GM23338 (cell line): ENCODE measurements at places on chromosomes 7 and 10. TPM values are rescaled to one million over a fixed set of nuclear protein-coding genes. Genes with fewer than 3 reads are reported as not detected.

ASAH2 gene
- total RNA-seq, result 0.04 and 0.17 TPM in 2 replicates

CYP2C8 gene
- 2.1 and 4.1 TPM in 2 replicates for total RNA-seq

POMZP3 gene
- 3.3 and 9.1 TPM in 2 replicates for total RNA-seq

GPC2 gene
- total RNA-seq, result 48.8 and 53.6 TPM in 2 replicates

AOC1 gene
- 0.47 TPM in 1 of 2 replicates, not detected in the other for total RNA-seq

AZGP1 gene
- 0.17 TPM in 1 of 2 replicates, not detected in the other for total RNA-seq

GSTO2 gene
- total RNA-seq, result 30.7 and 39.3 TPM in 2 replicates

AKR1D1 gene
- total RNA-seq, result 0.14 TPM in 1 of 2 replicates, not detected in the other

AGR3 gene
- total RNA-seq, result not detected in 2 replicates

CHAT gene
- total RNA-seq, result not detected in 2 replicates

DEPP1 gene
- 0.12 and 1.3 TPM in 2 replicates for total RNA-seq

ELN gene
- 4.0 and 5.6 TPM in 2 replicates for total RNA-seq
